ENCODE measurements at places on chromosomes 6 and 20. TPM values are rescaled to one million over a fixed set of nuclear protein-coding genes. Genes with fewer than 3 reads are reported as not detected.

DNA sequence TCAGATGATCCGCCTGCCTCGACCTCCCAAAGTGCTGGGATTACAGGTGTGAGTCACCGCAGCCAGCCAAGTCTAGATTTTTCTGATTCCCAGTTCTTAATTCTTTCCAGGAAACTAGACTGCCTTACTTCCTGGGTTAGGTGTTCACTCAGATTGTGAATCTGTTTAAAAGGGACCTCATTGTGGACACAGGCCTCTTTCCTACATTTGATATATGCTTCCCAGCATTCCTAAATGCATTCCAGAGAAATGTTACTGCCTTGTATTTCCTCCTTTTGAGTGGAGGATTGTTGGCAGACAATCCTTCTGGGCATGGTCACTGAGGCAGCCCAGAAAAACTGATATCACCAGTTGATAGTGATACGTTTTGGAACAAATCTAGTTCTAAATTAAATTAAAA, 15.7 kb downstream of the TMEM181 start:
- H3K27ac ChIP-seq = no peak overlapping the region
- no peak overlapping the region for H3K4me3 ChIP-seq
- no peaks in the 10 kb centered on the region for H3K27me3 ChIP-seq
- H3K36me3 ChIP-seq = peaks cover 46% of the 10 kb centered on the region
- H3K4me1 ChIP-seq = peaks cover 3% of the 10 kb centered on the region

DNA sequence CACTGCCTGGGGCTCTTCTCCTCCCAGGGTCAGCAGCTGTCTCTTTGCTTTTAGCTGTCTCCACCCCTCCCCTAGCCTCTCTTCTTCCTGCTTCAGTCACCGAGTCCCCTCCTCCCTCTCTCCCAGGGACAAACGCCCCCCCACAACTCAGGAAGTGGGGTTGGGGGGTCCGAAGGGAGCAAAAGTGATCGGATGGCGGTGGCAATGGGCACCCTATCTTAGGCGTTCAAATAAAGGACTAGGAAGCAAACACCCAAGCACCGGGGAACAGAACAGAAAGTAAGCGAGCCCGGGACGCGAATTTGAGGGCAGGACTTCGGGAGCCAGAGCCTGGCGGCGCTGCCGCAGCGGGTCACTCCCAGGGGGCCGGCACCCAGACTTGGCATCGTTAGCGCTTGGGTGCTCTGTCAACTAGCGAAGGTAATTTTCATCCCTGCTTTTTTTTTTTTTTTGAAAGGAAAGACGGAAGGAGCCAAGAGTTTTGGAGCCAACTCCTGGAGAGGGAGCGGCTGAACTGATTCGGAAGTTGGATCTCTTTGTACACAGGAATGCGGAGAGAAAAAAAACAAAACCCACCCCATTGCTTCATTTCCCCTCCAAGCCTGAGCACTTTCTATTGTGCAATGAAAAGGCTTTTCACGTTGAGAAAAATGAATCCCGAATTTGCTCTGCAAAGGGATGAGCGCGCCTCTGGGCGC, 815 bp upstream of the ITPR3 start:
- peak overlapping the region; percentile 36 for H3K27ac ChIP-seq
- H3K4me3 ChIP-seq = peak overlapping the region; percentile 75
- peak; percentile 72 for DNase-seq
- peaks cover 14% of the 10 kb centered on the region for H3K36me3 ChIP-seq
- H3K27me3 ChIP-seq = no peaks in the 10 kb centered on the region

GRCh38 chr6:4130357-4130987, 4.9 kb downstream of the ECI2 start:
- H3K36me3 ChIP-seq = peaks cover 58% of the 10 kb centered on the region
- H3K27ac ChIP-seq = no peak overlapping the region
- DNase-seq = no peak
- no peak overlapping the region for H3K4me3 ChIP-seq

MOG gene
- not detected for total RNA-seq

GRCh38 chr6:131096786-131097185, 33.7 kb upstream of the EPB41L2 start:
- H3K27ac ChIP-seq = no peak overlapping the region
- no peak overlapping the region for H3K4me3 ChIP-seq
- no peaks in the 10 kb centered on the region for H3K36me3 ChIP-seq
- peaks cover 9% of the 10 kb centered on the region for H3K4me1 ChIP-seq
- no peaks in the 10 kb centered on the region for H3K27me3 ChIP-seq

DNA sequence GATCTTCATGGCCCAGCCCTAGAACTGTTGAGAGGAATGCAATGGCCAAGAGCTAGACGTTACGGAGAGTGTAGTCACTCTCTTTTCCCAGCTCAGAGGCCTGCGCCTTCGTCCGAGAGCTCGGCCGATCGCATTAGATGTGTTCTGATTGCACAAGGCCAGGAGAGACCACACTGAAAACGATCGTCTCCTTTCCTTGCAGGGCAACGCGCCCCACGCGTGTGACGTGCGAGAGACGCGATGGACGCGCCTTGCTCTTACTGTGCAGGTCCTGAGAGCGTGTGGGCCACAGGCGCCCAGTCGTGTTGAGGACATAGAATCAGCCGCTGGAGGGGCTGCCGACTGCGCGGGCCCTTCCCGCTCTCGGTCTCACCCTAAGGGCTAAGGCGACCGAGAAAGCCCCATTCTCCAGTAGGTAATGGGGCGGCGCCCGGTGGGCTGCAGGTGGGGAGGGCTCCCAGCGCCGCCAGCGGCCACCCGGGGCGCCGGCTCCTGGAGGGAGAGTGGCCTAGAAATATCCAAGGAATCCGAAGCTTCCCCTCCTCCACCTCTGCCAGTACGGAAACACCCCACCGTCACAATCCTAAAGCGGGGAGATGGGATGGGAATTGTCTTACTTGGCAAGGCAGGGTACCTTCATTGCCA, 26.9 kb downstream of the TFAP2B start:
- no peaks in the 10 kb centered on the region for H3K4me1 ChIP-seq
- H3K27ac ChIP-seq = no peak overlapping the region
- peaks cover 90% of the 10 kb centered on the region for H3K27me3 ChIP-seq
- DNase-seq = no peak

CGA gene
- total RNA-seq = not detected

DNA sequence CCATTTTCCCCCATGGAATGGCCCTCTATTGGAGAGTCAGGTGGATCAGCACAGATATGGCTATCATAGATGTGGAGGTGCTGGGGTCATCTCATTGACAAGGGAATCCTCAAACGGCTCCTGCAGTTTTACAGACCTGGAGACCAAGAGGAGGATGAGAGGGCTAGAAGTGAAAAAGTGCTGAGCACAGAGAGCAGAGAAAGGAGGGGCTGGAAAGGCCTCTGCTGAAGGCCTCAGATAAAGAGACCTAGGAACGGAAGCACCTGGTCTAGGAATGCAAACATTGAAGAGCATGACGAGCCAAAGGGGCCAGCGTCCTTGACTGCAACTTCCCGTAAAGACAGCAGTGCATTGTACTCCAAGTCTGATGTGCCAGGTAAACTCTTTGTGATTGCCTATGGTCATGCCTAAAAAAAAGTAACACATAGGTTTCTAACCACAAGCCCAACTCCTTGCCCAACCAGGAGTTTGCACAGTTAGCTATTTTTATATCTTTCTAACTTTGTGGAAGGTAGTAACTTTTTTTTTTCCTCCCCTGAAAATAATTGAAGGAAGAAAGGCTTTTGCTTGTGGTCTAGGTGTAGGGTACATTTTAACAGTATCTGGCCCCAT, 15.2 kb downstream of the RSPH4A start:
- no peak overlapping the region for H3K4me3 ChIP-seq
- peaks cover 14% of the 10 kb centered on the region for H3K36me3 ChIP-seq
- H3K4me1 ChIP-seq = no peaks in the 10 kb centered on the region
- H3K27me3 ChIP-seq = no peaks in the 10 kb centered on the region

DNA sequence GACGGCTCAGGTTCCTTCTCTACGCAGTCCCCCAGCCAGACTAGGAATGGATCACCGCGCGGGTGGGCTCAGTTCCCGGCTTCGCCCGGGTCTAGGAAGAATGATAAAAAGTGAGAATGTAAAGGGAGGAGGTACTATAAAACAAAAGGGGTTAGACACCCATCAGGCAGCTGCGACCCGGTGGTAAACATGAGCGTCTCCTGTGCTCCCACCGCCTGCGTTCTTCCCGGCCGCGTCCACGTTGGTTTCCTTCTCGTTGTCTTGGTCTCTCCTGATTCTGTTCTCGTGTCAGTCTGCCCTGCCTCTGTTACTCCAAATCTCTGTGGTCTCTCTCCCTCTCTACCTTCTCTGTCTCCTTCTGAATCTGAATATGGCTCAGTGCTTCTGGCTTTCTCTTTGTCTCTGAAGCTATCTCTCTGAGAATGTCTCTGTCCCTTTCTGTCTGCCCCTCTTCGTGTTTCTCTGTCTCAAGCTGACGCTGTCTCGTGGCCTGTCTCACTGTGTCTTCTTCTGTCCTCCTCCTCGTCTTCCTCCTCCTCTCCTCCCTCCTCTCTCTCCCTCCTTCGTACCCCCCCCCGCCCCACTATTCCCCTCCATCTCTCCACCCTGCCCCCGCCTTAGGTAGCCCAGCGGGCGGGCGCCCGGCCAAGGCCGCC, 41.6 kb upstream of the FOXP4 start:
- no peaks in the 10 kb centered on the region for H3K27me3 ChIP-seq
- H3K4me3 ChIP-seq = peak overlapping the region; percentile 19
- peak overlapping the region; percentile 81 for H3K27ac ChIP-seq

GRCh38 chr20:19161336-19161735, 51.1 kb upstream of the SLC24A3 start:
- H3K27ac ChIP-seq = no peak overlapping the region
- no peak for DNase-seq
- H3K27me3 ChIP-seq = no peaks in the 10 kb centered on the region
- H3K4me3 ChIP-seq = no peak overlapping the region
- H3K4me1 ChIP-seq = no peaks in the 10 kb centered on the region

- H3K4me1 ChIP-seq = peaks cover 13% of the 10 kb centered on the region
- no peak overlapping the region for H3K27ac ChIP-seq
- H3K27me3 ChIP-seq = peaks cover 49% of the 10 kb centered on the region
- DNase-seq = peak; percentile 60
- no peak overlapping the region for H3K4me3 ChIP-seq
Observed at GRCh38 chr6:127120787-127121636, 2.5 kb downstream of the RSPO3 start.

SIRPA gene
- total RNA-seq = 4.7 TPM

GRCh38 chr6:137095093-137095492, 50.3 kb upstream of the IL20RA start:
- H3K36me3 ChIP-seq = no peaks in the 10 kb centered on the region
- no peak for DNase-seq
- H3K4me1 ChIP-seq = no peaks in the 10 kb centered on the region

RAB32 gene
- 88.6 TPM for total RNA-seq

DNA sequence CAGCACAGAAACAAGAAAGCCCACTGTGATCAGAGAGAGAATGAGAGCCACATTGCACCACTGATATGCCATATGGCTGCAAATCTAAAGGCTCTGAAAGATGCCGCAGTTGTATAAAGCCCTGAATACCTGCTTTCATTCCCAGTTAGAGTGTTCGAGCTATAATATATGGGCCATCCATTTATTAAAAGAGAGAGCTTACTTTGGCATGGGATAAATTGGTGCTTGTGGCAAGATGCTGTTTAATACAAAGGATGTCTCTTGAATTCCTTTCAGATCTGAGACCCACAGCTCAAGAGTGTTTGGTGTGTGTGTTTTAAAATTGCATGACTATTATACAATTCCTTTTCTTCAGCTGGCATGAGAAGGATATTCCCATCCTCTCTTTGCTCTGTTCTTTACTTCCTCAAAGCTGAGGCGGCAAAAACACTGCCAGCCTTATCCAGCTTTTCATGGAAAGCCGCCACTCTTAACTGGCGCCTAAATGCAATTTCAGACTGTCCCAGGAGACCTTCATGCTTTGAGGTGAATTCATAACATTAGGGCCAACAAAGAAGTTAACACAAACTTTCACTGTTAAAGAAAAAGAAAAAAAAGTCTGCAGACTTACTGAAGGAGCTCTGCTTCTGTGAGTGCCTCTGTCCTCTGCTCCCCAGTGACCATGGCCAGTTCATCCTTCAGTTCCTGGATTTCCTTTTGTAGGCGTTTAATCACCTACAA, 147.6 kb downstream of the KIF6 start:
- DNase-seq = no peak
- H3K36me3 ChIP-seq = no peaks in the 10 kb centered on the region
- 0 out of 2 replicates have a peak, but pooled peaks cover 2% of the 10 kb centered on the region for H3K27me3 ChIP-seq
- H3K4me1 ChIP-seq = no peaks in the 10 kb centered on the region
- H3K4me3 ChIP-seq = no peak overlapping the region

- no peak for DNase-seq
- no peak overlapping the region for H3K4me3 ChIP-seq
- H3K4me1 ChIP-seq = no peaks in the 10 kb centered on the region
- peaks cover 3% of the 10 kb centered on the region for H3K27me3 ChIP-seq
- no peaks in the 10 kb centered on the region for H3K36me3 ChIP-seq
- H3K27ac ChIP-seq = no peak overlapping the region
Observed at GRCh38 chr20:59141818-59142581, 21.6 kb upstream of the ZNF831 start.

- no peaks in the 10 kb centered on the region for H3K4me1 ChIP-seq
- no peaks in the 10 kb centered on the region for H3K27me3 ChIP-seq
- no peaks in the 10 kb centered on the region for H3K36me3 ChIP-seq
- H3K4me3 ChIP-seq = no peak overlapping the region
- DNase-seq = no peak
Observed at GRCh38 chr6:112899541-112899940, 552.4 kb downstream of the RFPL4B start.

C20orf96 gene
- 0.58 TPM for total RNA-seq

- H3K27me3 ChIP-seq = no peaks in the 10 kb centered on the region
- peaks cover 7% of the 10 kb centered on the region for H3K36me3 ChIP-seq
- H3K4me1 ChIP-seq = peaks cover 18% of the 10 kb centered on the region
- DNase-seq = no peak
- H3K4me3 ChIP-seq = peak overlapping the region; percentile 46
Observed at GRCh38 chr6:169725125-169726048, 1.1 kb upstream of the PHF10 start.

GRCh38 chr6:99608886-99609482, 2.4 kb downstream of the PRDM13 start:
- H3K36me3 ChIP-seq = no peaks in the 10 kb centered on the region
- H3K27ac ChIP-seq = no peak overlapping the region
- peaks cover 100% of the 10 kb centered on the region for H3K27me3 ChIP-seq
- H3K4me1 ChIP-seq = peaks cover 7% of the 10 kb centered on the region
- DNase-seq = no peak

GRCh38 chr20:14775778-14776177, 438.4 kb upstream of the FLRT3 start:
- no peak overlapping the region for H3K27ac ChIP-seq
- no peaks in the 10 kb centered on the region for H3K27me3 ChIP-seq
- H3K36me3 ChIP-seq = no peaks in the 10 kb centered on the region
- no peak for DNase-seq
- no peak overlapping the region for H3K4me3 ChIP-seq

DOK5 gene
- 4.0 TPM for total RNA-seq

NRSN1 gene
- total RNA-seq = not detected

- H3K27ac ChIP-seq = no peak overlapping the region
- H3K4me1 ChIP-seq = peaks cover 13% of the 10 kb centered on the region
- no peaks in the 10 kb centered on the region for H3K36me3 ChIP-seq
- H3K4me3 ChIP-seq = no peak overlapping the region
- no peaks in the 10 kb centered on the region for H3K27me3 ChIP-seq
Observed at GRCh38 chr6:44016131-44016870, 111.0 kb downstream of the MRPL14 start.

GRCh38 chr6:3849681-3850450, 693 bp downstream of the FAM50B start:
- no peak for DNase-seq
- H3K27me3 ChIP-seq = no peaks in the 10 kb centered on the region
- H3K4me3 ChIP-seq = no peak overlapping the region
- H3K27ac ChIP-seq = no peak overlapping the region

Measured in SJSA1 (cell line).